ENCODE measurements at places on chromosomes 12 and 14.
A peak's percentile ranks its signal among the peaks of the same experiment; 100 is the strongest.

DNA sequence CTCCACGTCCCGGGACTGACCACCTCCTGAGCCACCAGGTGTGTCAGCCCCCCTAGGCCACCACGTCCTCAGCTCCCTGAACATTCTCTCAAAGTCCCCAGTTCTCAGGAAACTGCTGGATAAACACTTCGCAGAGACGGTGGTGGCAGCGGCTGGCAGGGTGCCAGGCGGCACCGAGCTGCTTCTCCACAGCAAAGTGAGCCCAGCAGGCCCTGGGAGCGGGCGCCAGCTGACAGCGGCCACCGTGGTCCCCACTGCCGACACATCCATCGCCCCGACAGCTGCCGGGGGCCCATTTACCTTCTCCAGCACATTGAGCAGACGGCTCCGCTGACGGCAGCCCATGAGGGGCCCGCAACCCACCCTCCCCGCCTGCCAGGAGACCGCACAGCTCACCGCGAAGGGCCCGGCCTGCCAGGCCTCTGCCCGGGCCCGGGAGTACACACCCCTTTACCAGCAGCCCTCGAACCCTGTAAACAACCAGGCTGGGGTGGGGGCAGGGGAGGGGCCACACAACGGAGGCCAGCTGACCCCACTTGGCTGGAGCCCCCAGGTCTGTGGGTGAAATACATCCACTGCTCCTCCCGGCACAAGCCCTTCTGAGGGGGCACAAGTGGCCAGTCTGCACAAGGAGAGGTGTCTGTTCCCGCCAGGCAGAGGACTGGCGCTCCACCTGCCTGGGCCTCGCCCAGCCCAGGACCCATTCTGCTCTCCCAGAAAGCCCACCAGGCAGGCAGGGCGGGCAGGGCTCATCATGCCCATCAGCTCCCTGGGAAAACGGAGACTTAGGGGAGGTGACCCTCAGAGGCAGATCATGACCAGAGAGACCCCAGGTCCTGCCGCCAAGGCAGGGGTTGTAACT is 10.5 kb downstream of the AKT1 start:
- DNase-seq: no peak

DNA sequence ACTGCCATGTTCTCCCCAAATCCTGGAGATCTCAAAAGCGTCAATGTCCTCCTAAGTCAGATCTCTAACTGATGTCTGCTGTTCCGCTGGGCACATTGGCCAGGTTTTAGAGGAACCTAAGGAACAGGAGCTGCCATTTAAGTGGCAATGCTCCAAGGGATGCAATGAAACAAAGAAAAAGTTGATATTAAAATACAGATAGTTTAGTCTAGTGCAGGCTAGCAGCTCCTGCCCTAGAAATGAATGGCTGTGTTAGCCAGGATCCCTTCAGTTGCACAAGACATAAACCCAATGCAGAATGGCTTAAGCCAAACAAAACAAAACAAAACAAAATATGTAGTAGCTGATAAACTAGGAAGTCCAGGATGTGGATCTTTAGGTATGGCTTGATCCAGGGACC is 144.1 kb downstream of the HMGA2 start:
- no peak for DNase-seq

- no peak for DNase-seq
Observed at GRCh38 chr12:116924558-116925453, 14.1 kb downstream of the FBXW8 start.

DNA sequence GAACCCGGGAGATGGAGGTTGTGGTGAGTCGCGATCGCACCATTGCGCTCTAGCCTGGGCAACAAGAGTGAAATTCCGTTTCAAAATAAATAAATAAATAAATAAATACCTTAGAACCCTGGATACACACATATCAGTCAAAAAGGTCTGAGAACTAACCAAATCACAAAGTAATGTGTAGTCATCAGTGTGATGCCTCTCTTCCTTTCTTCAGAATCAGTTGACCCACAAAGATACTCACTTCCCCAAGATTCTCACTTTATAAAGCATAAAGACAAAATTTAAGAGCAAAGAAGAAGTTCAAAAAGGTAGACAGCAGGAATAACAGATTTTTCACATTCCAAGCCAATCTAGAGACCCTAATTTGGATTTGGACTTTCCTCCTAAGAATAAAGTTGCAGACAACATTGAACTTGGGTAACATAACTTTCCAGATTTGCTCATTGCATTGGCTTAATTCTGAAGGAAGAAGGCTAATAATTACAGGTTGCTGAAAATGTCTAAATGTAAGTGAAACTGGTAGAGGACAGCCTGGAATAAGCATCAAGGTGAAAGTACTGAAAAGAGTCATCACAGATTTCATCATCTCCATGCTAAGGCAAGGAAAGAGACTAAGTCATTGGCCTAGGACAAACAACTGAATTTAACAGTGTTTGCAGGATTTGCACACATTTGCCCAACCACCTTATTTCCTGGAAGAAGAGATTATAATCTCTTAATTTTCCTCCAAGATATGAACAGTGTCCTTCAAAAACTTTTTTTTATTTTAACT is 17.4 kb downstream of the TMED10 start:
- no peak for DNase-seq

- DNase-seq: no peak
Observed at GRCh38 chr12:127115468-127116035, 1151.4 kb upstream of the TMEM132C start.

DNA sequence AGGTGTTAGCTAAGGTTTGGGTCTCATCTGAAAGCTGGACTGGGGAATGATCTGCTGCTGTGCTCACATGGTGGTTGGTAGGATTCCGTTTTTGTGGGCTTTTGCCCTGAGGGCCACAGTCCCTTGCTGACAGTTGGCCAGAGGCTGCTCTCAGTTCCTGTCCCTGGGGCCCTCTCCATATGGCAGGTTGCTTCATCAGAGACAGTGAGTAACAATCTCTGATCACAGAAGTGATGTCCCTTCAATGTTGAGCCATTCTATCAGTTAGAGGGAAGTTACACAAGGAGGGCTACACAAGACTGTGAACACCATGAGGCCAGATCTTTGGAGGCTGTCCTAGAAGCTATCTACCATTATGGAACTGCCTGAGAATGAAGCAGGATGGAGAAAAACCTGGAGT is 137.2 kb downstream of the AACS start:
- DNase-seq: no peak

DNA sequence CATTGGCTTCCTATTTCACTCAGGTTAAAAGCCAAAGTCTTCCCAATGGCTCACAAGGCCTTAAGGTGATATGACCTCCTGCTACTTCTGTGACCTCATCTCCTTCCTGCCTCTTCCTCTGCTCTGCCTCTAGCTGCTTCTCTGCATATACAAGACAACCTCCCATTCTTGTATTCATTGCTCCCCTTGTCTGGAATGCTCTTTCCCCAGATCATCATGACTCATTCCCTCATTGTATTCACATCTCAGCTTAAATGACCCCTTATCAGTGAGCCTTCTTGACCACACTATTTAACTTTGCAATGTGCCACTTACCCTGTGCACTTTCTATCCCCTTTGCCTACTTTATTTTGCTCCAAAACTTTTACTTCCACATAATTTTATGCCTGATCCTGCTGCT is 90.2 kb downstream of the PPP1R12A start:
- peak; percentile 18 for DNase-seq
